Ureter (tissue), 1 donor: ENCODE measurements at places on chromosomes 1 and 21.
A peak's percentile ranks its signal among the peaks of the same experiment; 100 is the strongest.

GRCh38 chr1:65141394-65141793, 6.6 kb upstream of the AK4 start:
- DNase-seq: no peak

- DNase-seq: peak; percentile 41
These were observed 55.7 kb downstream of the IRF2BP2 start for GRCh38 chr1:234554218-234554697.

- no peak for DNase-seq
These were observed 37.0 kb downstream of the CAPN8 start for GRCh38 chr1:223628233-223629125.

DNA sequence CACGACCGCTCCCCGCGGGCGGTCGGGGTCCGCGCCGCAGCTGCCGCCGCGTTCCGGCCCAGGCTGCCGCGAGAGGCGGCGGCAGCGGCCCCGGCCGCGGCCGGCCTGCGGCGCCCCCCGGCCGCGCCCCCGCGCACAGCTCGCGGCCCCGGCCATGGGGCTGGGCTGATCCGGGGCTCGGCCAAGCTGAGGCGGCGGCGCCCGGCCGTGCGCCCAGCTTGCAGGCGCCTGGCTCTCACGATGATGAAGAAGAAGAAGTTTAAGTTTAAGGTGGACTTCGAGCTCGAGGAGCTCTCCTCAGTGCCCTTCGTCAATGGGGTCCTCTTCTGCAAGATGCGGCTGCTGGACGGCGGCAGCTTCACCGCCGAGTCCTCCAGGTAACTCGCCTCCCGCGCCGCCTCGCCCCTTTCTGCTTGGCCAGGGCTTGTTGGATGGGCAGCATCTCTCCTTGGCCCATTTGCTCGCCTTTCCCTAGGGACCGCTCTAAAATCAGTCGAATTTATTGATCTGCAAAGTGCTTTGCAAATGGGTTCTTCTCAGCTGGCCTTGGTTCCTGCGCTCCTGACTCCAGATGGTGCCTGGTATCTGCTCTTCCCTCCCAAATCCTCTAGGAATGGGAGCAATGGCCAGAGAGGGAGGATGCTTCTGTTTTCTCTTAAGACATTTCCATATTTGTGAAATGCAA, 431 bp downstream of the EEIG2 start:
- DNase-seq: no peak

GRCh38 chr1:154777154-154777553, 92.9 kb downstream of the KCNN3 start:
- DNase-seq: no peak

DNA sequence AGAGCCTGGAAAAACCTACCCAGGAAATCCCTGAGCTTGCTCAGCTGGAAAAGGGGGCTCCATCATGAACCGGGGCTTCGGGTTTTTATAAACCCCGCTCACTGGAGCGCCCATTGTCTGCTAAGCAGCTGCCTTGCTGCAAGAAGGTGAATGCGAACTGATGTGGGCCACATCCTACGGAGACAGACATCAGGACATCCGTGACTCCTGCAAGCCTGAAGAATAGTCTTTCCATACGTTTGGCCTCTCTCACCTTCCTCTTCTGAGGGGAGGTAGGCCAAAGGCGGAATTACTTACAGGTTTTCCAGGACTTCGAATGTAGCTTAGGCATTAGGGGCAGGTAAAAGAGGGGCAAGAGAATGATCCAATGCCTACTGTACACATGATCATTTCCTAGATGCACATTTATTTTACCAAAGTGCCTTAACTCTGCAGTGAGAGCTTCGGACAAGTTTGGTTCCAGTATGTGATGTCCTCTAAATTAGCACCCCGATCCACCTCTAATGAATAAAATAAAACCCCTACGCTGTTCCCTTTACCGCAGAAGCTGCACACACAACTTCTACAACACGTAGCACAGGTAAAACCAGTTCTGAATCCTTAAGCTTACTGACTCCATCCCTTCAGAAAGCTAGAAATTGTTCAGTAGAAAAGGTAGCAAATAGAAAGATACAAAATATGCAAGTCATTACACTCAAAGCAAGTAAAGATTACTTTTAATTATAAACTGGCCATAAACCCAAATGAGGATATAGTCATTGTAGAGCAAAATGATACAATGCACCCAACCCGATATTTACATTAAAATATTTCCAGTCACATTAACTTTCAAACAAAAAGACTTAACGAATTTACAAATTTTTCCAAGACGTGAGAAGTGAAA, 866 bp upstream of the SORT1 start:
- no peak for DNase-seq

- no peak for DNase-seq
These were observed 51.4 kb downstream of the LHX4 start for GRCh38 chr1:180281490-180281889.

DNA sequence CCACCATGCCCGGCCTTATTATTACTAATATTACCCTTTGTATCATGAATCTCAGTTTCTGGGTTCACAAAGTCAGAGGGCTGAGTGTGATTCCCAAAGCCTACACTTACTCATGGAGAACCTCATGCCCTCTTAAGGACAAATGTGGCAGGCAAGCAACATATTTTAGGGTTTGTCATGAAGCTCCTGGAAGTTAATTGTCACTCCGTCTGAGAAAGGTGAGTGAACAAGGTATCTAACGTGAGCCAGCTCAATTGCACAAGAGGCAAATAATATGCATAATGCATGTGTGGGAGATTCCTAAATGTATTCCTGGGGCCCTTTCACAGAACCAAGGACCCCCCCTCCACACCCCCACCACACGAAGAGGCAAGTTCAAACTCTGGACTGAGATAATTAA, 10.1 kb upstream of the TIAM1 start:
- no peak for DNase-seq

GRCh38 chr1:118264343-118264742, 79.3 kb upstream of the SPAG17 start:
- no peak for DNase-seq
